Hepatocyte (in vitro differentiated cells): ENCODE measurements at places on chromosomes 6 and 20. TPM values are rescaled to one million over a fixed set of nuclear protein-coding genes. Genes with fewer than 3 reads are reported as not detected.
A peak's percentile ranks its signal among the peaks of the same experiment; 100 is the strongest.

GRCh38 chr20:60395991-60396390, 437.8 kb downstream of the CDH26 start:
- no peak for DNase-seq

GRCh38 chr20:63458170-63459069, 14.0 kb downstream of the KCNQ2 start:
- DNase-seq = no peak

DNA sequence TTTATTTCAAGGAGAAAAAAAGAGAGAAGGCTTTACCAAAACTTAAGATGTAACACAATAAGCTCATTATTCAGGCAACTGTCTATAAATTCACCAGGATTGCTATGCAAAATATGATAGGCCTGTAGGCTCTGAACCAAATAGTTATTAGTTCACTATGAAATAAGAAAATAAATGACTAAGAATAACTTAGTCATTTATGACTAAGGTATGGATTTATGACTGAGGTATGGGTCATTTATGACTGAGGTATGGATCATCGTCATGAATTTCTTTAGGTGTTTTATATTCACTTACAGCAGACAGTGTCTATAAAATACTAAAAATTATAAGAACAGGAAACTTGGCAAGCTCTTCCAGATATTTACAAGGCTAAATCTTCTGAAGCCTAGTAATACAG, 52.1 kb upstream of the SNX9 start:
- no peak for DNase-seq

DNA sequence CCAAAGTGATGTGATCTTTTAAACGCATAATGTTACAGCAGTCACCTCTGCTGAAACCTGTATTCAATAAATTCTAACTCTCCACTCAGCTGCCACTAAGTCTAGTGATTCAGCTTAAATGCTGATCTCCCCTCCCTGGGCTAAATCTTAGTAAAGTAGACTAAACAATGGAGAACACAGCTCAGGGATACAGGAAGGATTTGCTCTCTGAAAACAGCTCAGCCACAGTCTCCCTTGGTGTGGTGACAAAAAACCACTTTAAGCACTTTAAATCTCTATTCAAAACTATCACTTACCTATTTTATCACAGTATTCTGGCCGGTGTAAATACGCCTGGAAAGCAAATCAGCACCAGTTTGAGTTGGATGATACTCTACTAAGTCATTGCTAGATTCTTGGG, 130.6 kb downstream of the RFX6 start:
- DNase-seq = no peak

GRCh38 chr6:83696674-83697073, 12.2 kb downstream of the SNAP91 start:
- DNase-seq = no peak

DNA sequence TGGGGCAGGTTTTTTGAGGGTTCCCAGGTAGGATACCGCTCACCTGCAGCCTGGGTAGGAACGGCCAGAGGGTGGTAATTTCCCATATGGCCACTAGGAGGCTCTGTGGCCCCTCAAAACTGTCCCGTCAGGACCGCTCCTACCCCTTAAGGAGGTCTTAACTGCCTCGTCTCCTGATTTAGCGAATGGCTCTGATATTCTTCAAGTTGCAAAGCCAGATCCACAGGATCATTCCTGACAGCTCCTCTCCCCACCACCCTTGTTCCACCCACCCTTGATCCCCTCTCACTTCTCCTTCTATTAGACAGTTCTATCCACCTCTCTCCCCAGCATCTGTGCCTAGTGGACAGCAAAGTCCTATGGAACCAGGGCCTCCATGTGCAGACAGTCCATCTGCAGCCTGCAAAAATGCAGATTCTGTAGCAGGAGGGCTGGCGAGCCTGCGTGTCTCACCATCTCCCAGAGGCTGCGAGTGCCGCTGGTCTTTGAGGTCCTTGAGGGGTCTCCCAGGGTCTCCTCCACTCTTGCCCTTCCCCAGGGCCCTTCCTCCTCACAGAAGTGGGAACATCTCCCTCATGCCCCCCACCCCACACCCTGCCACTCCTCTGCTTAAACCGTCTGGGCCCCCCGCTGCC, 34.3 kb upstream of the ZBP1 start:
- peak; percentile 76 for DNase-seq

GRCh38 chr6:26075063-26075717, 12.0 kb upstream of the HFE start:
- no peak for DNase-seq

- DNase-seq = peak; percentile 49
These were observed 223.1 kb downstream of the EYA2 start for GRCh38 chr20:47117773-47118172.

GRCh38 chr6:44084231-44085014, 42.8 kb downstream of the MRPL14 start:
- no peak for DNase-seq

GRCh38 chr6:106924694-106925523, 49.6 kb downstream of the CD24 start:
- peak; percentile 26 for DNase-seq

- DNase-seq = no peak
These were observed 10.4 kb downstream of the TRIM31 start for GRCh38 chr6:30102414-30102969.

- DNase-seq = no peak
These were observed 252.3 kb upstream of the KCNG1 start for GRCh38 chr20:51275181-51275580.

GRCh38 chr6:136927292-136927691, 5.2 kb downstream of the SLC35D3 start:
- peak; percentile 9 for DNase-seq

DNA sequence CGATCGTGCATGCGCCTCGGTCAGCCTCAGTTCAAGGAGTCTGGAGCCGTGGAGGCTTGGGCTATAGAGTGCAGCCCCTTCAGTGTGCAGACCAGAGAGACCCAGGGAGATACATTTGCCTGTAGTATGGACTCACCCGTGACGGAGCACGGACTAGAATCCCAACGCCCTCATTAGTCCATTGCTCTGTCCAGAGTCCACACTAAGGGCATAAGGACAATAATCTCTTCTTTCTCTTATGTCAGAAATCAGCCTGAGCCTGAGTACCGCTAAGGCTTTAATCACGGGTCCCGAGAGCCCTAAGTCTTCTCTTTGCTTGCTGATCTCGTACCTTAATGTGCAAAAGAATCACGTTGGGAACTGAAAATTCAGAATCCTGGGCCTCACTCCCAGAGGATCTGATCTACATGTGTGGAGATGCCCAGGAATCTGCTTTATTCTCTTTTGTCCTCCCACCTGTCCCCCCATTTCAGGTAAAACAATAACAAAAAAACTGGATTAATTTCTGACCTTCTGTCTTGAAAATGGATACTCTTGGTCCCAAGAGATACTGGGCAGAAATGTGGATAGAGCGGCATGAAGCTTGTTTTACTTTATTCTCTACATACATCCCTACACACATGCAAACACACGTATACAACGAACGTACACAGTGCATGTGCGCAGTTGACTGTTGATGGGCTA, 671 bp downstream of the BPHL start:
- DNase-seq = peak; percentile 73

- DNase-seq = no peak
These were observed 39.0 kb downstream of the PYGB start for GRCh38 chr20:25286917-25287316.

GRCh38 chr6:157249826-157250225, 73.5 kb downstream of the TMEM242 start:
- DNase-seq = no peak

WFDC10B gene
- polyA plus RNA-seq = 0.62 and 1.9 TPM in 2 replicates

SLC32A1 gene
- not detected in 2 replicates for polyA plus RNA-seq

HAO1 gene
- 1.0 and 1.7 TPM in 2 replicates for polyA plus RNA-seq

PRR18 gene
- 0.77 and 1.5 TPM in 2 replicates for polyA plus RNA-seq

CALHM5 gene
- polyA plus RNA-seq = 0.46 and 0.62 TPM in 2 replicates

ARMH2 gene
- polyA plus RNA-seq = not detected in 2 replicates

CFAP61 gene
- not detected in 2 replicates for polyA plus RNA-seq

PBOV1 gene
- not detected in 2 replicates for polyA plus RNA-seq

PKIB gene
- polyA plus RNA-seq = 73.8 and 77.6 TPM in 2 replicates

TFB1M gene
- polyA plus RNA-seq = 10.3 and 14.9 TPM in 2 replicates

FNDC11 gene
- polyA plus RNA-seq = 0.79 and 2.1 TPM in 2 replicates

HLA-DRA gene
- 0.64 and 0.75 TPM in 2 replicates for polyA plus RNA-seq
